GM12891 (cell line): ENCODE measurements at places on chromosomes 13 and 19.

DNA sequence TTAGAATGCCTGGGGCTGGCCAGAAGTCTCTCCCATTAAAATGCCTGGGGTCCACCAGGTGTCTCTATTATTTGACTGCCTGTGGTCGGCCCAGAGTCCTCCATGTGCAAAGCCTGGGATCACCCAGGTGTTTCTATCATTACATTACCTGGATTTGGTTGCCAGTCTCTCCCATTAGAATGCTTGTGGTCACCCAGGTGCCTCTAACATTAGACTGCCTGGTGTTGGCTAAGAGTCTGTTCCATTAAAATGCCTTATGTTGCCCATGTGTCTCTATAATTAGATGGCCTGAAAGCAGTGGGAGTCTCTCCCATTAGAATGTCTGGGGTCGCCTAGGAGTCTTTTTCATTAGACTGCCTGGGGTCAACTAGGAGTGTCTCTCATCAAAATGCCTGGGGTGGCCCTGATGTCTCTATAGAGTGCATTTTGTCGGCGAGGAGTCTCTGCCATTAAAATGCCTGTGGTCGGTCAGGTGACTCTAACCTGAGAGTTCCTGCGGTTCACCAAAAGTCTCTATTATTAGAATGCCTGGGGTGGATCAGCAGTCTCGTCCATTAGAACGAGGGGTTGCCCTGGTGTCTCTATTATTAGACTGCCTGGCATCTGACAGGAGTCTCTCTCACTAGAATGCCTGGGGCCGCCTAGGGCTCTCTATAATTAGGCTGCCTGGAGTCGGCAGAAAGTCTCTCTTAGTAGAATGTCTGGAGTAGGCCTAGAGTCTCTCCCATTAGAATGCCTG is 1540.5 kb downstream of the UQCRFS1 start:
- DNase-seq, result no peak

- DNase-seq, result no peak
Measured at GRCh38 chr13:108725471-108725870, 96.1 kb downstream of the MYO16 start.

- DNase-seq, result no peak
Measured at GRCh38 chr19:14183741-14184350, 22.1 kb downstream of the ADGRL1 start.

DNA sequence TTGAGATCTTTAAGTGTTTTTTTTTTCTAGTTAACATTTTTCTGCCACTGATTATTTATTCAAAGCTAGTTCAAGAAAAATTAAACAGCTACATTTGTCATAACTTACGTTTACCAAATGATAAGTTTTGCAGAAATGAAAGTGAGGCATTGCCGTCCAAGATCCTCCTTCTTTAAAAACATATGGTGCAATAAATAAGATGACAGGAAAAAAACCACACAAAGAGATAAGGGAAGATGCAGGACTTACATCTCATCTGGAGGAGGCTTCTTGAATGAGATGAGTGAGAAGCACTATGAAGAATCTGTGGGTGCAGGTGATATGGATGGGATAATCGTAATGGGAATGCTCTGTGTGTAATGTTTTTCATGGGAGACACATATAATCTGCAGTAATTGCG is 12.4 kb downstream of the TNFSF13B start:
- DNase-seq, result no peak

DNA sequence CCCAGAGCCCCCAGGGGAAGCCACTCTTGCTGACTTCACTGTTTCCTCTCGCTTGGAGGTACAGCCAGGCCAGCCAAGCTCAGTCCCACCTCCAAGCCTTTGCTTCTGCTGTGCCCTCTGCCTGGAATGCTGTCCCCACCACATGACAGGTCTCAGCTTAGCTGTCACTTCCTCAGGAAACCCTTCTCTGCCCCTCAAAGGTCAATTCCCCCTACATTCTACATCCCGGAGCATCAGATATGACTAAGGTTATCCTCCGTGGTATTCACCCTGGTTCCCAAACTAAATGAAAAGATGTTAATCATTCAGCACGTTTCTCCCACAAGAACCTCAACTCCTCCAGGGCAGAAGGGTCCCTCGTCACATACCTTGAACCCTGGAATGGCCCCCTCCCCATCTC is 53.5 kb downstream of the PTPRS start:
- no peak for DNase-seq

- no peak for DNase-seq
Measured at GRCh38 chr13:41401366-41401765, 56.0 kb upstream of the RGCC start.

- DNase-seq, result no peak
Measured at GRCh38 chr19:29467824-29468401, 57.9 kb upstream of the VSTM2B start.

GRCh38 chr19:57870225-57870624 is 18.6 kb downstream of the ZNF814 start:
- DNase-seq, result no peak

DNA sequence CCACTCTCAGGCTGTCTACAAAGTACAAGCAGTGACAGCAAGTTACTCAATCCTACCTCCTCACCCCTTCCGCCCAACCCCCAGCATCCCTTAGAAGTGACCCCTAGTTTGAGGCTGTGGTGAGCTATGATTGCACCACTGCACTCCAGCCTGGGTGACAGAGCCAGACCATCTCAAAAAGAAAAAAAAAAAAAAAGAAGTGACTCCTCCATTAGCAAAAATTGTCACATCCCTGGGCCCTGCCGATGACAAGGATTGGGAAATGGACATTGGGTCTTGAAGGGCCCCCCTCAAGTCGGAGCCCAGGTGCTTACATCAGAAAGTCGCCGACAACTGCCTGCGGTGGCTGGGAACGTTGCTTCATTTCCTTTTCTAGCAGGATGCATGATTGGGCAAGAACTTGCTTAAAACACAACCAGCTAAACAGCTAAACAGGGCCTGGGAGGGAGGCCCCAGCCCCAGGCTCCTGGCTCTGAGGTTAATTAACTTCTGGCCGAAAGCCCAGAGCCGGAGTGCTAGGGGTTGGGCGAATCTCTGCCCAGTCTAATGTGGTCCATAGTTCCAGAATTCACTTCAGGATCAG is 15.3 kb downstream of the RAB3D start:
- peak; percentile 58 for DNase-seq

DNA sequence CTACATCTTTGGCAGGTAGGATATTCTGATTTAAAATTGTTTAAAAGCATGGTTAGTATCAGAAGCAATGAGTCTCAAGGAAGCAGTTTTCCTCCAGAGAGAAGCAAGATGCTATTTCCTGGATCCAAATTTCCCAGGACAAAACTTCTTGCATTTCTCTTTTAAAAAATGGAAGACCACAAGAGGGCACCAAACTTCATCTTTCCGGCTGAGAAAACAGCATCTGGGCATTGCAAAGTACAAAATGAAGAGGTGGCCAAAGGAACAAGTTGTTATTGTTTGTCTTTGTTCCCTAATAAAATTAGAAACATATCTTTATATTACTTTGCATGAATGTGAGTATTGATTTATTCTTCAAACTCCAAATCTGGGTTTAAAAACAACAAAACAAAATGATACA is 60.0 kb upstream of the LRCH1 start:
- DNase-seq, result peak; percentile 25

GRCh38 chr13:51229101-51229719 is 7.0 kb downstream of the FAM124A start:
- no peak for DNase-seq

GRCh38 chr13:110398564-110399507 is 91.8 kb downstream of the COL4A2 start:
- no peak for DNase-seq

- DNase-seq, result no peak
Measured at GRCh38 chr19:30386551-30387143, 14.5 kb downstream of the ZNF536 start.

DNA sequence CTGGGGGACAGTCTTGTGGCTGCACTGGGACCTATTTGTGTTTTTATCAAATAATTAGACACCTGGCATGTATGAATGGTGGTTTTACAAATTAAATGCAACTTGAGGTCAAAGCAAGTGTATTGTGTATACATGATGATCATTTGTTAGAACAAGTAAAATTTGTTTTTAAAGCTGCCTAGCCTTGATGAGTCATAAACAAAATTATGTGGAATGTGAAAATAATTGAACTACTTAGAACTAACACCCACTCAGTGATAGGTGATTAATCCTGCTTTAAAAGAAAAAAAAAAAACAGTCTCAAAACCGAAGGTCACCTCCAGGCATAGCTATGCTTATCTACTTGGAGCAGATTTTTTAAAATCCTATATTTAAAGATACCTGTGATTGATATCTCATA is 770.3 kb upstream of the SLITRK5 start:
- DNase-seq, result no peak

GRCh38 chr13:32125751-32126150 is 94.2 kb downstream of the FRY start:
- no peak for DNase-seq

- DNase-seq, result no peak
Measured at GRCh38 chr13:91195789-91196188, 151.7 kb upstream of the MIR17HG start.

DNA sequence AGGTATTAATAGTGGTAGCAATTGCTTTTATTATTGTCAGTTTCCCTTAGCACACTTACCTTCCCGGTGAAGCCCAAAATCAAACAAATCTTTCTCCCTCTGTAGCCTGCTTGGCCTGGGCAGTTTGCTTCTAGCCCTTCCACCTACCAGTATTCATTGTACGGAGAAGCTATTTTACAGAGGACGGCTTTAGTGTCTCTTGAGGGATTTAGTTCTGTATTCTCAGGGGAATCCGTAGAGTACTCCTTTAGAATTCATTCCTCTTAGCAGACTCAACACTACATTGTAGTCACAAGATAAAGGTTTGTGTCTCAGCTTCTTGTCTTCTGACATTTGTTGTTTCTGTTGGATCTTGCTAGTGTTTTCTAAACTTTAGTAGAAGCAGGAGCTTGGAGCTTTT is 24.1 kb upstream of the WTIP start:
- no peak for DNase-seq

DNA sequence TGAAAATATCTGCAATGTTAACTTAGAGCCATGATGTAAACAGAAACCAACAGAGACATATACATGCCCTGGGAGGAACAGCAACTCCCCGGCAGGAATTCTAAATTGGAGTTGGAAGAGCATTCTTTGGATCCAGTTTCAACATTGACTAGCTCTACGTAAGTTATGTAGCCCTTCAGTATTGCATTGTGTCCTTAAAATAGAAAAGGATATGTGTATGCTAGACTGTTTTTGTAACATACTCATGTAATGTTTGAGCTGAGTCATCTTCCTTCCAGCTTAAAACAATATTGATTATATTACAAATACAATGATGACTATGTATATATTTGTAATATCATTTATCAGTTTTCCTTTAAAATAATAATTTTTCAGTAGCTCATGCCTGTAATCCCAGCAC is 1422.2 kb upstream of the PCDH20 start:
- DNase-seq, result no peak

DNA sequence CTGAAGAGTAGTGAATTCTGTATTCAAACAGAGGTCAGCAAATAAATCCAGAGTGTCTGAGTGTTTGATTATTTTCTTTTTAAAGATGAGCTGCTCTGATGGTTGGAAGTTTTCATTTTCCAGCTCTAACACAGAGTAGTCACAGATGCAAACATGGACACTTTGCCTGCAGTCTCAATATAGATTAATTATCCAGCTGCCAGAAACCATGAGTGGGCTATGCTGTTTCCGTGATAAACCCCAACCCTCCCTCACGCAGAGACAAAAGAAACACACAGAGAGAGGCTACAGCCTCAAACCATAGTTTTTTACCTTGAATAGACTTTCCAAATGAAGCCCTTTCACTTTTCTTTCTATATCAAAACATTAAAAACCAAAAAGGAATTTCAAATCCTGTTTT is 884.7 kb downstream of the DIAPH3 start:
- DNase-seq, result no peak

- no peak for DNase-seq
Measured at GRCh38 chr13:66033924-66034323, 1196.2 kb downstream of the PCDH9 start.

DNA sequence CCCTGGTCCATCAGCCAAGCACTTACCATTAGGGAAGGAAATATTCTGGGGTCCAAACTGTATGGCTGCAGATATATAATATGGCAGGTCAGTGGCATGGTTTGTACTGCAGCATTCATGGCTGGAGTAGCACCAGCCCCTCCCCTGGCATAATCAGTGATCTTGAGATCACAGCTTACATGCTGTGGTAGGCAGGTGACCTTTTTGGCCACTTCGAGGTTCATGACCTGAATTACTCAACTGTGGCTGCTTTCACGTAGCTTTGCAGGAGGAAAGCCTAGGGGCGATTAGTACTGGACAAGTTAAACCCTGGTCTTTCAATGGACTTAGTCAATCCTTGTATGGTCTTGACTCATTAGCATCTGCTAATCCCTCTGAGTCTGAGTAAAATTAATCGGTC is 169.8 kb downstream of the SPRY2 start:
- DNase-seq, result no peak

DNA sequence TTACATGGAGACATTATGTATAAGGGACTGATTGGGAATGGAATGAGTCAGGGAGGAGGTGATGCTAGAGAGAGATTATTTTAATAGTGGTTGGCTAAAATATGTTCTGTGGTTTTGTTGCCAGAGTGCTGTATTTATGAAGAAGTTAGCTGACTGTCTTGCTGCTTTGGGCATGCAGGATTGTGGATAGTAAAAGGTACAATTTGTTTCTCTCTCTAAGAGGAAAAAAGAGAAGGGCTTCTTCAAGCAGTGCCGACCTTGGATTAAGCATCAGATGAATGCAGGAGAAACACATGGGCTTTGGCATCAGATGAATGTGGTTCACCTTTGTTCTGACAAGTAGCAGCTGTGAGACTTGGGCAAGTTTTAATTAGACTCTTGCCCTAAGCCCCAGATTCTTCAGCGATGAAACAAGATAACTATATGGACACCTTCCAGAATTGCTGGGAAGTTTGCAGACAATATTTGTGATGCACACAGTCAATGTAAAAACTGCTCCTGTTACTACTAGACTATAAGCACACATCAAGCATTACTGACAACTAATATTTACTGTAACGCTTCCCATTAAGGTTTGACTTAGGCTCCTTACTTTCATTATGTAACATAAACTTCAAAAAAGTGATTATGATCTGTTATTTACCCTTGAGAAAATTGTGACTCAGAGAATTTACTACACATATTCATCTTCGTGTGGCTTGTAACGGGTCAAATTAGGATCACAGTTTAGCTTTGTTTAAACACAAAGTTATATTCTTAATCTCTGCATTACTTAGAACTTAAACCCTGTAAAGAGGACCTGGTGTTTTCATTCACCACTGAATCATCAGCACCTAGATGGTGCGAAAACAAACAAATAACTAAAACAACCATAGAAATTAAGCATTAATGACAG is 824.0 kb downstream of the PCDH9 start:
- DNase-seq, result no peak

GRCh38 chr13:37403776-37404527 is 194.6 kb downstream of the POSTN start:
- DNase-seq, result no peak
